Amniotic epithelial cell (primary cell): ENCODE measurements at places on chromosomes 4 and X.

DNA sequence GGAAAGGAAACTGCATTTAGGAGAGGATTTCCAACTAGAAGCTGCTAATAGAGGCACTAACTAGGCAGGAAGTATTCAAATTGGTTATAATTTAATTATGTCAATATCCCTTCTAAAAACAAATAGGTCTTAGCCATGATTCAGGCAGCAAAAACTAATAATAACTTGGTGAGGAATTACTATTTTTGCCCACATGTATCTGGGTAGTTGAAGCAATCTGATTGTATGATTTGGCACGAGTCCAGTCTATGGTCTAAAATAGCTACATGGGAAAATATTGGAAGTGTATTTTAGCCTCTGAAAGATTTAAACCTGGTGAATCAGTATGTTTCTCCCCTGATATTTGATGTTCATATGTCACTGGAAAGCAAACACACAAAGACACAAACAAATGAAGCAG is 62.2 kb downstream of the MFAP3L start:
- no peak for DNase-seq

DNA sequence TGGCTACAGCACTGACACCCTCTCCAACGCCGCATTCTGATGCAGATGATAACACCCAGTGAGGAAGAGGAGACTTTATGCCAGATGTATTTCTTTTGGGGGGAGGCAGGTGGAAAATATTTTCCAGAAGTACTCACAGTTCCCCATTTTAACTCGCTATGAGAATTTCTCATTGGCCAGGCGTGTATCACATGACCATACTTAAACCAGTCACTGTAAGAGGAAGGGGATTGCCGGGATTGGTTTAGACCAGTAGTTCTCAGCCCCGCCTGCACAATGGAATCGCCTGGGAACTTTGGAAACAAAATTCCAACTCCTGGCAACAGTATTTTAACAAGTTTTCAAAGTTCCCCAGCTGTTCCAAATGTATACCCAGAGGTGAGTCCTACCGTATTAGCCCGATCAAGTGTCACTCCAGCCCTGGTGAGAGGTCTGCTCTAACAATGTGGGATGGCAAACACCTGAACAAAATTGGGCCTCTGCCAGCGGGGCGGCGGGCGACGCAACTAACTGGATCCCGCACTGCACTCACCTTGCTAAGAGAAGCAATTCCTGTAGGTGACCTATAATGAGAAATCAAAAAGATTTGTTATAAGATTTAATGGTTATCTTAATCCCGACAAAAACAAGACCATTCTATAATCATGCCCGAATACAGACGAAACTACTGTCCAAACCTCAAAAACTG is 2.9 kb upstream of the MSL3 start:
- no peak for DNase-seq

GRCh38 chrX:100994352-100995281 is 25.1 kb downstream of the ARL13A start:
- DNase-seq, result peak; percentile 79

DNA sequence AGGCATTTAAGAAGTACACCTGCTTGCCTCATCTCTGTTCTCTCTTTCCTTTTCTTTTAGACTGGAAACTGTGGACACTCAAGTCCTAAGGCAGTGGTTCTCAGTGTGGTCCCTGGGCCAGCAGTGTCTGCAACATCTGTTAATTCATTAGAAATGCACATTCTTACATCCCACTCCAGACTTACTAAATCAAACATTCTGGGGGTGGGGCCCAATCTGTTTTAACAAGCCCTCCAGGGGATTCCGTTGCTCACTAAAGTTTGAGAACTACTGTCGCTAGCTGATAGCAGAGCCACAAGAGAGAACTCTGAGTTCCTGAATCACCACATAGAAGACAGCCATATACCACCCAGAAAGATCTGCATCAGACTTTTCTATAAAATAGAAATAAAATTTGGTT is 430.6 kb downstream of the BCOR start:
- DNase-seq, result no peak

GRCh38 chrX:69083361-69083760 is 81.9 kb downstream of the PJA1 start:
- DNase-seq, result no peak

- DNase-seq, result no peak
Measured at GRCh38 chr4:164467493-164467892, 286.4 kb upstream of the SMIM31 start.

- no peak for DNase-seq
Measured at GRCh38 chr4:4853371-4853823, 6.1 kb upstream of the MSX1 start.

- peak; percentile 17 for DNase-seq
Measured at GRCh38 chr4:177718514-177718913, 276.3 kb upstream of the AGA start.

- no peak for DNase-seq
Measured at GRCh38 chr4:126678618-126679017, 954.1 kb upstream of the INTU start.

DNA sequence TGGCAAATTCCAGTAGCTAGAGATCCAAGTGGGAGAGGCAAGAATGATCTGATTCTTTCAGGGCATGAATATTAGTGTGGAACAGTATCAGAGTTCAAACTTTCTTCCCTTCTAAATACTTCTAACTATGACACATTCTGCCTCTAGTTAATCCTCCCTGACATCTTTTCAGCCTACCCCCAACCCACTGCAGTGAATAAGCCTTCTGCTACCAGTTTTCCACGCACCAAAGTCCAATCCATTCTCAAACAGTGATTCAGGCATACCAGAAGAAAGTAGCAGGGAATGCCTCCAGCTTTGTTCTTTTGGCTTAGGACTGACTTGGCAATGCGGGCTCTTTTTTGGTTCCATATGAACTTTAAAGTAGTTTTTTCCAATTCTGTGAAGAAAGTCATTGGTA is 155.4 kb upstream of the FTHL17 start:
- DNase-seq, result peak; percentile 51

- no peak for DNase-seq
Measured at GRCh38 chr4:148227147-148227546, 215.1 kb downstream of the NR3C2 start.

DNA sequence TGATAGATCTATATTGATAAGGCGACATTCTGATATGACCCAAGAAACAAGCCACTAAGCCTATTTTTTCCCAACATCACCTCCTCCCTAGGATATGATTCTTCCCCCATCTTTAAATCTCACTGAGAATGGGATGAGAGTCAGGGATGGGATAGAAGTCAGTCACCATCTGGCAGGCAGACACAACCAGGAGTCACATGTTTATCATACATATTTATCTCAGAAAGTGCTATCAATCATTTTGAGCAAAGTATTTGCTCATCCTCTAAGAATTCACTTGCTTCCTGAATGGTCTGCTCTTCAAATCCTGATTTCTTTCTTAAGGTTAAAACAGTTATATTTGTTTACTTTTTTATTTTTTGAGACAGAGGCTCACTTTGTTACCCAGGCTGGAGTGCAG is 20.3 kb downstream of the DNAAF6 start:
- DNase-seq, result peak; percentile 39

GRCh38 chr4:184906480-184907097 is 80.8 kb upstream of the ACSL1 start:
- DNase-seq, result no peak

- DNase-seq, result no peak
Measured at GRCh38 chr4:18611026-18611425, 589.5 kb upstream of the LCORL start.

- no peak for DNase-seq
Measured at GRCh38 chr4:126361287-126361686, 1046.5 kb downstream of the FAT4 start.

DNA sequence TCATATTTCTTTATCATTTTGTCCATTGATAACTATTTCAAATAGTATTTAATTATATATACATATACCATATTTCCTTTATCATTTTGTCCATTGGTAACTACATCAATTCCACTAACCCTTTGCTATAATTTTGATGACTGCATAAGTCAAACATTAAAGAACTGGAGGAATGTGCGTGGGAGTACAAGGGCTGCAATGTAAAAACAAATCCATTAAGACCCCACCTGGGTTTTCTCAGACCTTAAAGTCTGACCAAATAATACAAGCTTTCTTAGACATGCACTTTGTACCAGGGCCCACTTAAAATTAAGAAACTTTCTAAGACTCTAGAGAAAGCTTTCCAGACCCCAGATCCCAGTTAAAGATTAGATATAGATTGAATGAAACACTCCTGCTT is 1622.4 kb upstream of the PCDH10 start:
- peak; percentile 64 for DNase-seq

DNA sequence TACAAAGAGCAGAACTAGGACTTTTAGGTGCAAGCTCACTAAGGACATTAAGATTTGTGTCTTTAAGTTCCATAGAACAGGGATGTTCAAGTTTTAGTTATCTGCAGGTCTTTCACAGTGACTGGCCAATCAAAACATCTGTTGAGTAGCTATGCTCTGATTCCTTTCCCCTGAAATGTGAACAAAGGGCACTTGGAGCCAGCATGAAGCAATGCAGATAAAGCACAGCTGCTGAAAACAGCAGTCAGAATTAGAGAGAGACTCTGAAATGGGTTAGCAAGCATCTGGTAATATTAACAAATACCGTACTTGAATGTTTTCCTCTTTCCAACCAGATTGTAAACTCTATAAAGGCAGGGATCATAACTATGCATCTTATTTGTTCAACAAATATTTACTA is 276.9 kb downstream of the RAB28 start:
- no peak for DNase-seq

DNA sequence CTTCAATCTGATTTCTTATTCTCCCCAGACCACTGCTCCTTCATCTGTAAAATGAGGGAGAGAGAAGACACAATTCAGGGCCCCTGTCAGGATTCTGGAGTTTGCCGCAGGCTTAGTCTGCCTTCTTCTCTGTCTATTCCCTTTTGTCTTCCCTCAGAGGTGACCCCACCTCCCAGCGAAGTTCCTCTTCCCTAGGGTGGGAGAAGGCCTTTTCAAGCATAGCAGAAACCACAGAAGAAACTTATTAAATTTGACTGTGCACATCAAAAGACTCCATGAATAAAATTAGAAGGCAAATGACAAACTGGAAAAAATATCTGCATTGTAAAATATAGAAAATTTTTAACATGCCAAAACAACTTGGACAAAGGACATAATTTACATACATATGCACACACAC is 148.8 kb downstream of the HNRNPD start:
- no peak for DNase-seq

- no peak for DNase-seq
Measured at GRCh38 chr4:118843237-118843636, 7.3 kb upstream of the SEC24D start.

DNA sequence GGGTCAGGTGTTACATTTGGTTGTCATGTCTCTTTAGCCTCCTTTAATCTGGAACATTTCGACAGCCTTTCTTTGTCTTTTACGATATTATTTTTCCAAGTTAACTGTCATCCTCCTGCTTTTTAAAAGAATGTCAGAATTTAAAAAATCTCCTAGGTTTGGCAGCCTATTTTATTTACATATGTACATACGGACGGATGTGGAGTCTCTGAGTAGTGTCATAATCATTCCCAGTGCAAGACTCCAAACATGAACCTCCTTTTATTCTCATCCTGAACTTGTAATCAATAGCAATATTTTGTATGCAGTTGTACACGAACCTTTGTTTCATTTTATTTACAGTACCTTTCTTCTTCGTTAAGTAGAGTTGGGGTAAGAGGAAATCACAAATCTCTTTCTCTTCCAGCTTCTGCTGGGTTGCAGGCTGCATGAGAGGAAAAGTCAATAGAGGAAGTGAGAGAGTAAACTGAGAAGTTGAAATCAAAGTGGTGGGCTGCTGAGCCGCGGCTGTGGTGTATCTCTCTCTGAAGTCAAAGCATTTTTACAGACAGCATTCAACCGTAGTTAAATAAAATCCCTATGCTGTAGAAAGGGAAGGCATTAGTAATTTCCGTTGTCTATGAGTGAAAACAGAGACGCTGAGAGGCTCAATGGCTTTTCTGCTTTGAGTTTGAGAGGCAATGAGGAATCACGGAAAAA is 53.9 kb upstream of the RPS6KA3 start:
- no peak for DNase-seq

DNA sequence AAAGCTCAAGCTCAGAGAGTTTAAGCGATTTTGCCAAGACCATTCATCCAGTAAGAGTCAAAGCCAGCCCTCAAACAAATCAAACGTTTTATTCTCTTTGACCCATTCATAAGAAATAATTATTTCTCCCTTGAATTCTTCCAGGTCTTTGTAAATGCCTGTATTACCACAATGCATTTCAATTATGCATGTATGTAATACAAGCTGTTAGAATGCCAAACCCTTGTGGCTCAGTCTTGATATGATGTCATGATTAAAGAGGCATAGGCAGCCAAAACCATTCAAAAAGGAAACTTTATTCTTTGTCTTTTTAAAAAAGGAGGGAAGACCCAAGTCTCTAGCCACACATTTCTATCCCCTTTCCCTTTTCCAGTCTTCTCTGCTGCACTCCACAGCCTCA is 56.5 kb upstream of the PGM2 start:
- DNase-seq, result peak; percentile 81

DNA sequence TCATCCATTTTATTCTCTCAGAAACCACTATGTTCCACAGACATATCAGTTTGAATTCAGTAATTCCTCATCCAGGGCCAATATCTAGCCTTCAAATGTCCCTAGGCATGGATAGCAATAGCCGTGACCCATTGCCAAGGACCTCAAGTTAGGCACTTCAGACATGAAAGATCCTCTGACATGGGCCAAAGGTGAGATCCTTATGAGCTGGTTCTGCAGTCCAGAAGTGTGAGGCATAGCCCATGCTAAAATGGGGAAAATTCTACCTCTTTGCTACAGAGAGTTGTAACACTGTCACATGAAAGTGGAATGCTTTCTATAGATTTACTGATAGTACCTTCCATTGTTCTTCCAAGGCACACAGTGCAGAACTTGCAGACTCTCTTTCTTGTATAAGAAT is 349.7 kb upstream of the GALNT7 start:
- DNase-seq, result no peak

GRCh38 chr4:8310306-8310705 is 40.8 kb downstream of the HTRA3 start:
- DNase-seq, result no peak

DNA sequence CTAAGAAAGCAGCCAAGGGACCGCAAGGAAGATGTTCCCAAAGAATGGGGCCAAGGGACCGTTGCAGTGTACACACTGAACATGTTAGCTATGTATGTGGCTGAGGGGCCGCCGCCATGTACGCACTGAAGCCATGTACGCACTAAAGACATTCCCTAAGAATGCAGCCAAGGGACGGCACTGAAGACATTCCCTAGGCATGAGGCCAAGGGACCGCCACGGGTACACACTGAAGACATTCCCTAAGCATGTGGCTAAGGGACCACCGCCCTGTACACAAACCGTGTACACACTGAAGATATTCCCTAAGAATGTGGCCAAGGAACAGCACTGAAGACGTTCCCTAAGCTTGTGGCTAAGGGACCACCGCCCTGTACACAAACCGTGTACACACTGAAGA is 54.0 kb downstream of the DHRSX start:
- no peak for DNase-seq

GRCh38 chr4:142292231-142292630 is 553.9 kb downstream of the INPP4B start:
- no peak for DNase-seq

GRCh38 chr4:111434586-111434985 is 710.7 kb upstream of the FAM241A start:
- peak; percentile 44 for DNase-seq

GRCh38 chr4:114495471-114495928 is 103.1 kb upstream of the UGT8 start:
- no peak for DNase-seq

- DNase-seq, result no peak
Measured at GRCh38 chr4:169048868-169049414, 38.9 kb upstream of the CBR4 start.
